ENCODE measurements at places on chromosomes 11 and 22. TPM values are rescaled to one million over a fixed set of nuclear protein-coding genes. Genes with fewer than 3 reads are reported as not detected.

SLC5A1 gene
- total RNA-seq, result 1.3 TPM

MCAM gene
- total RNA-seq, result 134 TPM

ABCC8 gene
- 4.7 TPM for total RNA-seq

GRCh38 chr11:128576555-128576954 is 10.8 kb downstream of the ETS1 start:
- H3K4me1 ChIP-seq, result peaks cover 37% of the 10 kb centered on the region
- H3K36me3 ChIP-seq, result no peaks in the 10 kb centered on the region
- peak overlapping the region; percentile 44 for H3K27ac ChIP-seq
- no peak for DNase-seq
- no peaks in the 10 kb centered on the region for H3K27me3 ChIP-seq
- no peak overlapping the region for H3K4me3 ChIP-seq

DNA sequence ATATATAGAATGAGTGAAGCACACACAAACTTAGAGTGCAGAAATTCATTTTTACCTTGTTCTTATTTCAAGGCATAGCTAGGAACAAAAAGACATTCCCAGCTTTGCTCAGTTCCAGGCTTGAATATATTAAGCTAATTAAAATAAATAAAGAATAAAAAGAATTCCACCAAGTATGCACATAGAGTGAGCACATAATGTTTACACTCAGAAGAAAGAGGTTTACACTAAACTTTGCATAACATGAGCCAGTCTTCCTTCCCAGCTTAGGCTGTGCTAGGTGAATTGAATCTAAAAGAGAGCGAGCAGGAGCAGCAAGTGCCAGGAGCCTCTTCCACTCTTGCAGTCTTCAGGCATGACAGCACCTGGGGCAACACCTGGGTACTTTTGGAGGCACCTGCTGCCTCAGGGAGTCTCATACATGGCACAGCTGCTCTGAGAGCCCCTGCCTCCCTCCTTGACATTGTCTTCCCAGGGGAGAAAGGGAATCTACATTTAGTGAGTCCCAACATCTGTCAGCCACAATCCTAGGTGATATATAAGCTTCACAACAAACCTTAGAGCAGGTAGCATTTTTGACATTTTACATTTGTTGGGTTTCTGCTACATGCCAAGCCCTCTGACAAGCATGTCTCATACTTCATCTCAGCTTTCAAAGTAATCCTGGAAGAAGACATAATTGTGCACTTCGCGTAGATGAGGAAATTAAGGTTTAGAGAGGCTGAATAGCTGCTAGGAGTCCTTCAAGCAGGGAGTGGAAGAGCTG is 732.7 kb upstream of the TENM4 start:
- DNase-seq, result no peak
- no peak overlapping the region for H3K4me3 ChIP-seq
- no peaks in the 10 kb centered on the region for H3K36me3 ChIP-seq
- no peaks in the 10 kb centered on the region for H3K4me1 ChIP-seq
- H3K27me3 ChIP-seq, result no peaks in the 10 kb centered on the region

GRCh38 chr11:13954591-13954990 is 7.9 kb upstream of the SPON1 start:
- no peaks in the 10 kb centered on the region for H3K36me3 ChIP-seq
- H3K27ac ChIP-seq, result no peak overlapping the region
- no peak overlapping the region for H3K4me3 ChIP-seq
- no peaks in the 10 kb centered on the region for H3K27me3 ChIP-seq

- no peak for DNase-seq
- H3K27me3 ChIP-seq, result no peaks in the 10 kb centered on the region
- H3K4me1 ChIP-seq, result peaks cover 18% of the 10 kb centered on the region
- peaks cover 62% of the 10 kb centered on the region for H3K36me3 ChIP-seq
- no peak overlapping the region for H3K4me3 ChIP-seq
These were observed 2.8 kb downstream of the SSRP1 start for GRCh38 chr11:57332694-57333440.

GRCh38 chr11:34825315-34825669 is 90.9 kb downstream of the APIP start:
- DNase-seq, result no peak
- no peaks in the 10 kb centered on the region for H3K36me3 ChIP-seq
- peaks cover 3% of the 10 kb centered on the region for H3K4me1 ChIP-seq
- H3K4me3 ChIP-seq, result no peak overlapping the region
- H3K27me3 ChIP-seq, result no peaks in the 10 kb centered on the region
